SJSA1 (cell line): ENCODE measurements at places on chromosomes 11 and 22.
A peak's percentile ranks its signal among the peaks of the same experiment; 100 is the strongest.

GRCh38 chr11:19243143-19243542 is 2.4 kb upstream of the E2F8 start:
- no peak for DNase-seq

DNA sequence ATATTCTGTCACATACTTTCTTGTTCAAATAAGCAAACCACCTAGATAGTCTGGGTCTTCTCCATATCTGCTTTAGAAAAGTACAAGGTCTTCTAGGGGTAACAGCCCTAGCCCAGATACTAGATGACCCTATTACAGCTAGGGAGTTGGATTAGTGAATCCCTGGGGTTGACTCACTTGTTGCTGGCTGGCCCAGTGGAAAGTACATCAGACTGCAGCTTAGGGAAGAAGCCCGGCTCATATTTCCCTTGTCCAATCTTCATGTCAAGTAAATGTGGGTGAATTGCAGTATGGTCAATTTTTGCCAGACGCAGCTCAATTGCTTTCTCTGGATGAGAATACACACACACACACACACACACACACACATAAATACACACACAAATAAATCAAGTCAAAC is 79.1 kb upstream of the SCUBE2 start:
- DNase-seq, result no peak

GRCh38 chr22:38289583-38290082 is 16.8 kb upstream of the TMEM184B start:
- DNase-seq, result no peak

DNA sequence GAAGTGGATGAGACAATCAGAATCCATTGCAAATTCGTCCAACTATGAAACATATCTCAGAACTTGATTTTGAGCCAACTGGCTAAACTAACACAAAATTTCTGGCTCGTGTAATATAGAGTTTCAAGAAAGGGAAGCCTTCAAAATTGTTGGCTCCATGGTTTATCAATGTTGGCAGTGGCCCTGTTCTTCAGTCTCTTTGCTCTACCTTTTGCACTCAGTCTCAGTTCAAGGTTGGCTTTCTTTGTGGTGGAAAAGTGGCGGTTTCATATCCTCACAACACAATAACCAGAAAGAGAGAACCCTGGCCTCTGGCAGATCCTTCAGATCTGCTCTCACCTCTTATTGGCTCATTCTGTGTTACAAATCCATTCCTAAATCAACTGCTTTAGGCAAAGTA is 473.8 kb upstream of the API5 start:
- no peak for DNase-seq

DNA sequence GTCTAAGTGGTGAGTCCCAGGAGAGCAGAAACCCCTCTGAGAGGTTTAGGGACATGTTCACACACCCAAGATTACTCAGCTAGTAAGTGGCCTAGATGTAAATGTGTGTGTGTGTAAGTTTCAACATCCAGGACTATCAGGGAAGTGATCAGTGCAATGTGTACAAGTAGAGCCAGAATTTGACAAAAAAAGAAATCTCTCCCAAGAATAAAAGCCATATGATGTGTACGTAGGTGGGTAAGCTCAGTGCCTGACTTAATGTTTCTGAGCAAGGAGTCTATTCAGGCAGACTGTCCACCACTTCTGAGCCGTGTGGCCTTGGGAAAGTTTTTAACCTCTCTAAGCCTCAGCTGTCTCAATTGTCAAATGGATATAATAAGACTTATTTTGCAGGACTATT is 133.8 kb upstream of the NAV2 start:
- no peak for DNase-seq

GRCh38 chr11:129359748-129360147 is 15.9 kb upstream of the BARX2 start:
- DNase-seq, result no peak

- DNase-seq, result no peak
Measured at GRCh38 chr11:11555208-11555607, 66.6 kb downstream of the GALNT18 start.

GRCh38 chr11:95542868-95543551 is 246.6 kb downstream of the FAM76B start:
- DNase-seq, result no peak

GRCh38 chr11:113474362-113475159 is 637 bp downstream of the DRD2 start:
- DNase-seq, result peak; percentile 75

DNA sequence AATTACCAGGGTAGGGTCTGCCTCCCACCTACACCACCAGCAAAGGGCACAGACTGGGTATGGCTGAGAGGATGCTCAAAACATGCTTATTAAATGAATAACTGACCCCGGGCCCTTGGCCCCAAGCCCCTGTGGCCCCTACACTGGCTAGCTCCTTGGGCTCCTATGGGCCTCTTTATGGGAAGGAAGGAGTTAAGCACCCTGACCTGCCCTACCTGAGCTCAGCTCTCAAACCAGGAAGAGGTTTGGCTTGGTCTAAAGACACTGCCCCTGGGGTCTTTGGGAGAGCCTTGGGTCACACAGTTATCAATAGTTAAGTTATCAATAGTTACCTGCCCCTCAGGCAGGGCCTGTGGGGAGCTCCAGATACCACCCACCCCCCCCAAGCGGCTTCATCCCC is 1.2 kb downstream of the USH1C start:
- no peak for DNase-seq

- no peak for DNase-seq
Measured at GRCh38 chr11:8715501-8715900, 32.9 kb downstream of the RPL27A start.

- no peak for DNase-seq
Measured at GRCh38 chr11:59614277-59615119, 1.1 kb downstream of the OSBP start.
